ENCODE measurements at places on chromosomes 11 and 22. TPM values are rescaled to one million over a fixed set of nuclear protein-coding genes. Genes with fewer than 3 reads are reported as not detected.

OSBP gene
- polyA plus RNA-seq: 41.7 TPM

NCR3LG1 gene
- polyA plus RNA-seq: 0.35 TPM

CCDC88B gene
- polyA plus RNA-seq: 4.4 TPM

C22orf42 gene
- not detected for polyA plus RNA-seq

PHLDA2 gene
- polyA plus RNA-seq: 0.43 TPM

MS4A6E gene
- not detected for polyA plus RNA-seq

SUSD2 gene
- 2.6 TPM for polyA plus RNA-seq

Data from muscle of leg (tissue), 16 donors.